HTR-8/SVneo (cell line): ENCODE measurements at places on chromosomes 13 and 19.

- DNase-seq: no peak
Measured at GRCh38 chr13:45932172-45932571, 80.6 kb upstream of the SIAH3 start.

- DNase-seq: no peak
Measured at GRCh38 chr13:71659404-71659803, 207.6 kb downstream of the DACH1 start.

GRCh38 chr19:55678121-55678671, 3.2 kb downstream of the EPN1 start:
- no peak for DNase-seq

GRCh38 chr19:47609906-47610894, 1.3 kb downstream of the BICRA start:
- DNase-seq: no peak

DNA sequence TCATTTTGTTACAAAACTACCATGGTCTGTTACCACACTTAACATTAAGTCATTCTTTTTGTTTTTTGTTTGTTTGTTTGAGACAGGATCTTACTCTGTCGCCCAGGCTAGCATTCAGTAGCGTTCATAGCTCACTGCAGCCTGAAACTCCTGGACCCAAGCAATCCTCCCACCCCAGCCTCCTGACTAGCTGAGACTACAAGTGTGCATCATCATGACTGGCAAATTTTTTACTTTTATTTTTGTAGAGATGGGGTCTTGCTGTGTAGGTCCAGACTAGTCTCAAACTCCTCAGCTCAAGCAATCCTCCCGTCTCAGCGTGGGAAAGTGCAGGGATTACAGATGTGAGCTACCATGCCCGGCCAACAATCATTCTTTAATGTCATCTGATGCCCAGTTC, 3.3 kb downstream of the ALDH16A1 start:
- DNase-seq: no peak

- no peak for DNase-seq
Measured at GRCh38 chr13:26881154-26881553, 120.6 kb upstream of the GPR12 start.

DNA sequence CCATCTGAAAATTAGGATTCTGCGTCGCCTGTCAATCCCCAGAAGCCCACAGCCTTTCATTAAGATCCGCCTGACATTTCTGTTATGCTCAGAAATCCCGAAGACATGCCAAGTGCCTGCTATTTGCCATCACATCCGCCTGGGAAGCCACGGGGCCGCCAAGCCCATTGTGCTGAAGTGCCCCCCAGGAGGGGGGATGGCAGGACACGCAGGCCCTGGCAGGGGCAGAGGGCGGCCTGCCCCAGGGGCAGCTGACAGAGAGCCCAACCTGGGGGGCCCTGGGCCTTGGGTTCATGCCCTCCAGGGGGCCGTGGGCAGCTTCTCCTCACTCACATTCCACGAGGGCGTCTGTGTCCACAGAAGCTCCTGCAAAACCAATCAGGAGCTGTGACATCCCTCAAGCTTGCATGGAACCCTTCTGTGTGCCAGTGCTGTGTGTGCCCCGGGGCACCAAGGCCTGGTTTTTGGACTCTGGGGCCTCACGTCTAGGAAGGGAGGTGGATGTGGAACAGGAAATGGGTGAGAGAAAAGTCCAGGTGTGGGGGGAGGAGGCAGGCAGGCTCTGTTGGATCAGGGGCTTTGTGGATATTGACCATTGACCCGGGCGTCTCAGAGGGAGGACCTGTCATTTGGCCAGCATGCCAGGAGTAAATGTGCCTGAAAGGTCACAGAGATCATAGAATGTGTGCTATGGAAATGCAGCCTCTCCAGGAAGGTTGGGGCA, 122.9 kb downstream of the URI1 start:
- DNase-seq: no peak

GRCh38 chr13:33069365-33069764, 53.1 kb downstream of the KL start:
- no peak for DNase-seq

- peak; percentile 14 for DNase-seq
Measured at GRCh38 chr13:102651892-102652291, 43.0 kb downstream of the METTL21C start.

- no peak for DNase-seq
Measured at GRCh38 chr13:40438999-40439797, 227.2 kb downstream of the FOXO1 start.

DNA sequence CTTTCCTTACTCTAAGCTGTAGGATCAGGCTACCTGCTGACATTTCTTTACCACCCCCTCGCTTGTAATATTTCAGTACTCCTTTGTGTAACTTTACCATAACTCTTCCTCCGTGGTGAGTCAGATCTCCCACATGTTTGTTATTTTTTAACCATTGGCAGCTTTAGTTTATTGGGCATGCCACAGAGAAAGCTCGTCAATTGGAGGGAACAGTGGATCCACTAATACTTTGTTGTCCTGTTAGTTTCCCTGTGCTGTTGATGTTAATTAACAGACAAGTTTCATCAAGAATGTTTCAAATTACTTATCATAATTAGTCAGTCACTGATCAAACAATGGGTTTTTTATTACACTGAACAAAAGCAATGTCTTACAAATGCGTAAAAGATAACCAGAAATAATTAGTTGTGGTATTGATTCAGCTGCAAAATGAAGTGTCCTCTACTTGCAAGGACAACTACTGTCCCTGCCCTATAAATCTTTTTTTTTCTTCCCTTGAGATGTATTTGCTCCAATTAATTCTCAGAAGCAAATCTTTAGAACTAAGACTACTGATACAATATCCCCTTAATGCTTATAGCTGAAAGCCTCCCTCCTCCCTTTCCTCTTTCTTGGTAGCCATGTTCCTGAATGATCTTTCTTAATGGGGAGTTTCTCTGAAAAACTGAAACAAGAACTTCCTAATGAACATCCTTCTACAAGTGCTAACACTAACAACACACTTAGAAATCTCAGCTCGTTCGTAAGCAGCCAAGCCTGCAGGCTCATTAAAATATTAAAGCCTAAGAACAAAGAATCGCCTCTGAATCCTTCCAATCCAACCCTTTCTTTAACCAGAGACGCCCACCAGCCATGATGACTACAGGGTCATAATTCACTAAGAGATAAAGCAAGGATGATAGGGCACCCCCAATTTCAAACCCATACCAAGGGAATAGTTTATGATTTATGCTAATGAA, 22.2 kb downstream of the EFNB2 start:
- DNase-seq: no peak

- no peak for DNase-seq
Measured at GRCh38 chr19:9720541-9720940, 45.6 kb upstream of the ZNF562 start.

DNA sequence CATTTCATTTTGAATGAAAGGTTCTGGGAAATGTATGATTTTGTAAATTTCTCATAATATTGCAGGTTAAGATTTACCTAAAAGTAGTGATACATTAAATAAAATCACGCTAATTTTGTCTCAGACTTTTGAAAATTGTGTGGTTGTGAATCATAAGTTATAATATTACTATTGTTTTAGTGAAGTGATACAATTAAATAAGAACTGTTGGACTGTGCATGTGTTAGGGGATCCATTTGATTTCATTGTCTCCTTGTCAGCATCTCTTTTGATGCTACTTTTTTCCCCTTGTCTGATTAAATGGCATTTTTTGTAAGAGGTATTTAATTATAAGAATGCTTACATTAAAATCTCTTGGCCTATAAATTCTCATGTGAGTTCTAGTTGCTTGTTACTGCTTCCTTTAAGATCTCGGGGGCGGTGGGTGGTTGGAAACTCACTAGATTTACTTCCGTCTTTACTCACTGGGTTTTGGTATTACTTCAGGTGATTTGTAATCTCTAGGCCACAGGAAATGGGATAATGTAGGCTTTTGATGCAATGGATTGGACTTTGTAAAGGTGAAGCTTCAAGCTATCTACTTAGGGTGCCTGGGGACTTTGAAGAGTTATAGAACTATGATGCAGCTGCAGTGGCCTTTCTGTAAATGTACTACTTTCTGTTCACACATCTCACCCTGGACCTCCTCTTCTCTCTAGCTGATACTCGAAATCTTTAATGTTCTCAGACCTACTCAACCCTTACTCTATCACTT, 66.5 kb downstream of the PAN3 start:
- DNase-seq: no peak

- no peak for DNase-seq
Measured at GRCh38 chr13:43631106-43631505, 155.7 kb downstream of the ENOX1 start.

DNA sequence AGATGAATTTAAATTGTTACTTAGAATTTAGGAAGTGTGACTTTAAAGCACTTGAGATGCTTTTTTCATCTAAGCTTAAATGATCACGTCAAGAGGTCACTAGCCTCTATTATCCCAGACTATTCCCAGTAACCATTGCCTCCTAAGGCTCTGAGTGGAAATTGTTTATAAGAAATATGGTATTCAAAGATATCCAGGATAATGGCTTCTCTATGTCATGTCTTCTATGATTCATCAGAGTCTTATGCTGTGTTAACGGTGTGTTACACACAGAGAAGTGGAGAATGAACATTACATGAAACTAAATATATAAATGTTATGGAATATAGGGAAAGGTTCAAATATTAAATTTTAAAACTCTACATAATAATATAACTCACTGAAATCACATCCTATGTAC, 79.8 kb upstream of the NBEA start:
- DNase-seq: no peak

GRCh38 chr13:48266701-48267639, 34.0 kb downstream of the ITM2B start:
- peak; percentile 3 for DNase-seq

DNA sequence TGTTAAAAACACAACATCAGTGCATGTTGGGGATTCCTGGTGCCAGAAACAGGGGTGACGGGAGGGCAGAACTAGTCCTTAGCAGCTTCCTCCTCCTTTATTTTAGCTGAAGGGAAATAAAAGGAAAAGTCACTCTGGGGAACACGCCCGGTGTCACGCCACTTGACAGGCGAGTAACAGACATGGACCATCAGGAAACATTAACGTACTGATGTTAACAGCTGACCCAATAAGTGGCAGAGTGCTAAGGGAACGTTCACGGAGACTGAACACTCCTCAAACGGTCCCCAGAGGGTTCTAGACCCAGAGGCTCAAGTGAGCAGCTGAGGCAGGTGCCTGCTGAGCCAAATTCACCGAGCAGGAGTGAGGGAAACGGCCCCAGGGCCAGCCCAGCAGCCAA, 13.9 kb upstream of the EIF3G start:
- no peak for DNase-seq

- no peak for DNase-seq
Measured at GRCh38 chr19:16121141-16121540, 9.5 kb downstream of the RAB8A start.

GRCh38 chr19:15684828-15685227, 11.9 kb downstream of the CYP4F12 start:
- no peak for DNase-seq

DNA sequence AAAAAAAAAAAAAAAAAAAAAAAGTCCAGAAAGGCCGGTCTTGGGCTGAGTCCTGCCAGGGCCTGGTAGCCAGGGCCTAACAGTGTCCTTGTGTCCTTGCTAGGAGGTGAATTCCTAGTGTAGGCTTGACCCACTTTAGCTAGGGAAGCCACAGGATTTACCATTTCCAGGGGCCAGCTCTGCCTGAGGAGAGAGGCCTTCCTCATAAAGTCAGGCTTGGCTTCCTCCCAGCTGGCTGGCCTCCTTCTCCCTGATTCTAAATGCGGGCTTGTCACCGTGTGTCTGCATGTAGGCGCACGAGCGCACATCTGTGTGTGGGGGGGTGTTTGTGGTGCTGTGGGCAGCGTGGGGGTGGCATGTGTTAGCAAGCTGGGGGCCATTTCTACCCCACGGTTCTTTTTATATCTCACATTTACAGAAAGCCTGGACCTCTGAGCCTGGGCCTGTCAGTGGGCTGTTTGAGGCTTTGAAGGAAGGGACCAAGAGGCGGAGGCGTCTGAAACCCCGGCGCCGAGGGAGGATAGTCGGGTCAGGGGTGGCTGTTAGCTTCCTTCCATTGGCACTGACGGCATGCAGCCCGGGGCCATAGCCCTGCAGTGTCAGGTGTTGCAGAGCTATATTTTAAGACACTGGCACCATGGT, 31.7 kb downstream of the IER2 start:
- DNase-seq: no peak

DNA sequence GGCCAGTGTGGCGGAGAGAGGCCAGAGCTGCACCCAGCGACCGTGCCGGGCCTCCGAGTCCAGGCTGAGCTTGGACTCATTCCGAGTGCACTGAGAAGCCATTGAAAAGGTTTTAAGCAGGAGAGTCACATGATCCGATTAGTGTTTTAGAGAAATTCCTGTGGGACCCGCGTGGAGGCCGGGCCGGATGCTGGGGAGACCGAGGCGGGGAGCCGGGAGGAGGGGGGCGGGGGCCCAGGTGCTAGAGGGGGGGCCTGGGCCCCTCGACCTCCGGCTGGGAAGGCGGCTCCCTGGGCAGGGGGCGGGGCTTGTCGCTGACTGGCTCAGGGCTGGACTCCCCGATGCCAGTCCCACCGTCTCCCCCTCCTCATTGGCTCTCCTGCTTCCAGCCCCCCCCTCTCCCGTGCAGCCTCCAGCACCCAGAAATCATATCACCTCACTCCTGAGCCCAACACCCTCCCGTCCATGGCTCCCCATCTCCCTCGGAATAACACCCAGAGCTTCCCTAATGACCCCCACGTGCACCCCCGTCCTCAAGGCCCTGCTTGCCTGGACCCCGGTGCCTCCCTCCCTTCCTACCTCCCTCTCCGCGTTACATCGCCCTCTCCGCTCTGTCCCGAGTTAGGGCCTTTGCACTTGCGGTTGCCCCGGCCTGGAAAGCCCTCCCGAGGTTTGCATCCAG, 5.2 kb upstream of the ZNF579 start:
- DNase-seq: peak; percentile 83

GRCh38 chr13:103140001-103140671, 73.9 kb upstream of the SLC10A2 start:
- DNase-seq: peak; percentile 5

- DNase-seq: no peak
Measured at GRCh38 chr19:38655148-38655824, 7.8 kb downstream of the ACTN4 start.

DNA sequence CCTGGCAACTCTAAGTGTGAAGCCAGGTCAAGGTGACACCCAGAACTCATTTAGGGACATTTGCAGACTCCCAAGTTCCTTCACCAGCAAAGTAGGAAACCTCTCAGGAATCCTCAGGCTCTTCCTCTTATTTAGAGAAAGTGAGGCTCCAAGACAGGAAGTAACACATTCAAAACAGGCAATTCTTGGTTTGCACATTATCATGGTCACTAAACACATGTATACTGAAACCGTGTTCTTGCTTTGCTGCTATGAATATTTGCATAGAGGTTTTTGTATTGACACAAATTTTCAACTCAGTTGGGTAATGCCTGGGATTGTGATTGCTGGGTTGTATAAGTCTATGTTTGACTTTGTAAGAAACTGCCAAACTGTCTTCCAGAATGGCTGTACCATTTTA, 13.2 kb upstream of the URI1 start:
- no peak for DNase-seq

- peak; percentile 91 for DNase-seq
Measured at GRCh38 chr19:8505680-8506401, 3.4 kb upstream of the PRAM1 start.

DNA sequence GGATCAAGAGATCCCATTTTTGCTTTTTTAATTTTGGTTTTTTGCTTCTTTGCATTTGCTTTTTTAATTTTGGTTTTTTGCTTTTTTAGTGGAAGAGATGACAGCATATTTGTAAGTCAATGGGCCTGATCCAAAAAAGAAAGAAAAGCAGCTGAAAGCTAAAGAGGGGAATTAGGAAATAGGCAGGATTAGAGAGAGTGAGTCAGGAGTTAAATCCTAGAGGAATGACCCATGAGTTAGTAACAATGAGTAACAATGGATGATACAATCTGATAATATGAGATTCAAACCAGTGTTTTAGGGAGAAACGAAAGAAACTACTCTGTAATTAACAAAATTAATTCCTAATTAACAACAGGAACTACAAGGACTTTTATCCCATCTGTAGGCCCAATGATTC, 111.2 kb upstream of the SGCG start:
- DNase-seq: no peak
